Activated CD4-positive, CD25-positive, alpha-beta regulatory T cell (primary cell): ENCODE measurements at places on chromosomes 16 and 17.

GRCh38 chr16:56463153-56463552, 11.8 kb downstream of the OGFOD1 start:
- no peak for DNase-seq

DNA sequence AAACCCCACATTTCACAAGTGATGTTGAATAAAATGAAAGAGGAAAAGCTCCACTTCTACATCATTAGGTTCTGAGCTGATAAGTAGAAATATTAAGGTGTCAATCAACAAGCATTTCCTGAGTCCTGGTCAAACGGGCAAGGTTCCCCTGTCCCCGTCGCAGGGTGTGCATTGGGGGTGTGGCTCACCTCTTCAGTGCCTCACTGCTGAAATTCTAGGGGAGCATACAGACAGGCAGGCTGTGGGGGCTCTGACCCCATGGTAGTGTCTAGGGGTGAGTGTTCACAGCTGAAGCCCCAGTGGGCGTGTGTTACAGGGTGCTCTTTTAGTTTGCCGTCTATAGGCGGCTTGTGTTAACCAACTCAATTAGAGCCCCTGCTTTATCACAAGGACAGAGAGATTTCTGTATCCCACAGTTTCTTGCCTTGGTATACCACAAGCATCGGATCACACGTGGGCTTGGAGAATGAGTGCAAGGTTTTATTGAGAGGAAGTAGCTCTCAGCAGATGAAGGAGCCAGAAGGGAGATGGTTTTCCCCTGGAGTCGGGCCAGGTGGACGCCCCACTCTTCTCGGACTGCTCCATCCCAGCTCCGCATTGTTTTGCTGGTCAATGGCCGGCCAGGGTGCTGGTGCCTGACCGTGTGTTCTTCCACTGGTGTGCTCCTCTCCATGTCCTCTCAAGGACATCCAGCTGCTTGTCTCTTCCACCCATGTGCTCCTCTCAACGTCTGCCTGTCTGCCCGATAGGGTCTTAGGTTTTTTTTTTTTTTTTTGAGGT, 238.2 kb upstream of the NLRP1 start:
- DNase-seq, result no peak

DNA sequence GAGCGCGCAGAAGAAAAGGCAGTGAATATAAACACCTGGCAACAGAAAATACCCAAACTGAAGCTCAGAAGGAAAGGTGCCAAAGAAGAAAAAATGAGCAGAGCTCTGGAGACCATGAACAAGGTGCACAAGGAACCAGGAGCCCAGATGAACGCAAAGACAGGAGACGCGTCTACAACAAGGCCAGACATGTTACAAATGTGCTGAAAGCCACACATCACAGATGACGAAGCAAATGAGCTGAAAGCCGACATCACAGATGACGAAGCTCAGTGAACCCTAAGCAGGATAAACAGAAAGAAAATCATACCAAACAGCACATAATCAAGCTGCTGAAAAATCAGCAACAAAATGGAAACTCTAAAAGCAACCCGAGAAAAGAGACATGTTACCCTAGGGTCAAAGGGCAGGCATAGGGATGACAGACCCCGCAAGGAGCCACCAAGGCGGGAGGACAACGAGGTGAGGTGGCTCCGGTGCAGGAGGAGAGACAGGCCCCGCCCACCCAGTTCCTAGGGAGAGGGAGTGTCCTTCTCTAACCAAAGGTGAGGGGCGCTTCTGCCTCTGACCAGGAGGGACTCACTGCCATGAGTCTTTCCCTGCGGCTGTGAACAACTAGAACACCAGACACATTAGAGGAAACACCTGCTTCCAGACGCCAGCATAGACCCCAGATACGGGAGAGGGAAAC, 39.1 kb downstream of the CCDC57 start:
- DNase-seq, result no peak

- no peak for DNase-seq
These were observed 833.2 kb upstream of the RBFOX1 start for GRCh38 chr16:6499413-6499812.

GRCh38 chr17:12990041-12990808, 27.6 kb downstream of the ELAC2 start:
- DNase-seq, result no peak

DNA sequence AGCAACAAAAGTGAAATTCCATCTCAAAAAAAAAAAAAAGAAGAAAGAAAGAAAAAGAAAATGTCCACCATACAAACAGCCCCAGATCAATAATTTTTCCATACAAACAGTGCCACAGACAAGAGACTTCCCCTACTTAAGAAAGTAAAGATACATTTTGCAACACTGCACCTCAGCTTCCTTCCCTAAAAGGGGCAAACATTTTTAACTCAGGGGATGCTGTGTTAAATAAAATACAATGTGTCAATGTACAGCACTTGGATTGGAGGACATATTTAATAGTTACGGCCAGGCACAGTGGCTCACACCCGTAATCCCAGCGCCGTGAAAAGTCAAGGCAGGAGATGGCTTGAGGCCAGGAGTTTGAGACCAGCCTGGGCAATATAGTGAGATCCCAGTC, 22.3 kb downstream of the MYH11 start:
- DNase-seq, result no peak

DNA sequence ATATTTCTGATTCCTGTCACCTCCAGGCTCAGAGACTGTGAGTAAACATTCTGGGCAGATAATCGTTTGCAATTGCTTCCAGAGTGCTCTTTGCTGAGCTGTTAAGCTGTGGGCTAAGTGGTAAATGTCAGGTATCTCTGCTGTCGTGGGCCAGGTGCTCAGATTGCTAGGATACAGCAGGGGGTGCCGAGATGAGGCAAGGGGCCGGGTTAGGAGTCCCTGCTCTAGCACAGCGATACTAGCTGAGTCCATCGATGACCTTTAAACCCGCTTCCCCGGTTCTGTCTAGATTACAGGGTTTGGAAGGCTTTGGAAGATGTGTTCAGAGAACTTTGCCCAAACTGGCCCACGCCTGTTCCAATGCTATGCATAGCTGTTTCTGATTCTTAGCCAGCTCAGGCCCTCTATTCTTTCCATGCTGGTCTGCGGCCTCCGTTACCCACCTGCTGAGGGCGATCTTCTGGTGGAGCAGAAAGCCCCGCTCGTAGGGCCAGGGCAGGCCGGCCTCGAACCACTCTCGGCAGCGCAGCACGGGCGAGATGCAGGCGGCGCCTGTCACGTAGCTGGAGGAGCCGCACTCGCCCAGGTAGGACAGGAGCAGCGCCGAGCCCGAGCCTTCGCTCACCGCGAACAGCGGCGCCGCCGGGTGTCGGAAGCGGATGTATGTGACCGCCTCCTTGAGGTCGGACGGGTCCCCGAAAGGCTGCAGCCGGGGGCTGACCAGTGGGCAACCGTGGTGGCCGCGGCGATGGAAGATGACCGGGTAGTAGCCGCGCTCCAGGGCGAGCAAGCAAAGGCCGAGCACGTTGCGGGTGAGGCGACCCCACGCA, 979 bp downstream of the ABHD15 start:
- no peak for DNase-seq

DNA sequence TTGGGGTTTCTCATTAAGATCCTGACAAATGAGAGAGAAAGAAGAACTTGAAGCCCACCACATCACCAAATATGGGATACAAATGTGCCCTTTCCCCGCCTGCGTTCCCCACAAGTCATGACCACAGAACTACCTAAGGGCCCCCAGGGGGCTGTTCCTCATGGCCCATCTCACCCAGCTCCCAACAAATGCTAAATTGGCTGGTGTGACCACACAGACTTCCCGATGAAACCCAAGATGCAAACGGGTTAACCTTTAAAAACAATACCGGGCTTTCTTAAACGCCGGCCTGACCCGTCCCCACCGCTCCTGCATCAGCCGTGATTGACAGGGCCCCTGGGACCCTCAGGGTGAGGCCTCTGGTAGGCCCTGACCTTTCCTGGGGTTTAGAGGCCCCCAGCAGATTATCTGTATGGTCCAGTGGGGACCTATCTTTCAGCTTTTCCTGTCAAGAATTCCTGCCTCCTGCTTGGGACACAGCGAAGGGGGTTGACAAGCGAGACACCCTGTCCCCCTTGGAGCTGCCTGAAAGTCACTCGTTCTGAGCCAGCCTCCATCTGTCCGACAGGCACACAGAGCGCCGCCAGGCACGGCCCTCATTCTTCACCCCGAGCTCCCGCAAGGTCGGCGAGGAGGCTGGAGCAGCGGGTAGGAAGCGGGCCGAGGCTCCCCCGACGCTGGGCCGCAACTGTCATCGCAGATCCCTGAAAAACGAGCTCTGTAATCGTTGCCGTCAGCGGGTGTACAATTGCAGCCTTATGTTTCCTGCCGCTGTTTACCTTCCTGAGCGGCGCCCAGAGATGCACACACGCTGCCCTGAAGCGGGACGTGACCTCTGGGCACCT, 300.1 kb downstream of the FOXL1 start:
- no peak for DNase-seq

DNA sequence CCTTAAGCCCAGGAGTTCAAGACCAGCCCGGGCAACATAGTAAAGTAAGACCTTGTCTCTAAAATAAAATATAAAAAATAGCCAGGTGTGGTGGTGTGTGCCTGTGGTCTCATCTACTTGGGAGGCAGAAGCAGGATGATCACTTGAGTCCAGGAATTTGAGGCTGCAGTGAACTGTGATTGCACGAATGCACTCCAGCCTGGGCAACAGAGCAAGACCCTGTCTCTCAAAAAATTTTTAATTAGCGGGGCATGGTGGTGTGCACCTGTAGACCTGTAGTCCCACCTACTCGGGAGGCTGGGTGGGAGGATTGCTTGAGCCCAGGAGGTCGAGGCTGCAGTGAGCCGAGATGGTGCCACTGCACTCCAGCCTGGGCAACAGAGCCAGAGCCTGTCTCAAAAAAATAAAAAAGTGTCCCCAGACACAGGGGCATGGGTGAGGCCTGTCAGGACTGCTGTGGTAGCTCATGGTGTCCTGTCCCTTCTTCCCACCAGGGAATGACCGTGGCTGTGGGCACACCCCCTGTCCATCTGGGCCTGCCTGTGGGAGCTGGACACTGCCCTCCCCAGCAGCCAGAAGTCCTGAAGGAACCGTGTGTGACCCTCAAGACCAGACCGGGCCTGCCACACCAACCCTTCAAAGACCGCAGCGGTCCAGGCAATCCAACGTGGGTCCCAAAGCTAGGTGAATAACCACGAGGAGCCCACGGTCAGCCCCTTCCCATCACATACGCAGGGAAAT, 30.8 kb upstream of the GAA start:
- no peak for DNase-seq

GRCh38 chr17:35286120-35286781, 43.4 kb downstream of the SLFN5 start:
- DNase-seq, result no peak

DNA sequence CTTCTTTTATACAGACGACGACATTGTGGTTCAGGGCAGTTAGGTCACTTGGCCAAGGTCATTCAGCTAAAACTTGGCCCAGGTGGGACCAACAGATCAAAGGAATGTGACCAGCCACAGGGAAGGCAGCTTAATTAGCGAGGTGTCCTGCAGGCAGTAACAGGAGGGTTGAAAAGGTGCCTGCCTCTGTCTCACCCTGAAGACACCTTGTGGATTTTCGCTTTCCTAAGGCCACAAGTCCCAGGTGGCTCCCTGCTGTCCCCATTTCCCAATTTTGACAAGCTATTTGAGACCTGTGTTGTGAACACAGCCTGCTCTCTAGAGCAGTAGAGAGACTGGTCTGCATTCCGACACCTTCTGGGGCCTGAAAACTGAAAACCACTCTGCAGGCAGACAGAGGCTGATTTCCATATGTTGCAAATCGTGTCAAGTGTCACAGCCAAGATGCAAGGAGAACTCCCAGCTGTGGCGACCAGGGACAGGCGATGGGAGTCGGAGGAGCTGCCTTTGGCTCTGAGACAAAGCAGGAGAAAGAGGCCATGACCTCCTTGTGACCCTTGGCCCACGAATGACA, 593.1 kb upstream of the CDH5 start:
- DNase-seq, result no peak

- no peak for DNase-seq
These were observed 486.2 kb upstream of the RBFOX1 start for GRCh38 chr16:6846452-6846851.

DNA sequence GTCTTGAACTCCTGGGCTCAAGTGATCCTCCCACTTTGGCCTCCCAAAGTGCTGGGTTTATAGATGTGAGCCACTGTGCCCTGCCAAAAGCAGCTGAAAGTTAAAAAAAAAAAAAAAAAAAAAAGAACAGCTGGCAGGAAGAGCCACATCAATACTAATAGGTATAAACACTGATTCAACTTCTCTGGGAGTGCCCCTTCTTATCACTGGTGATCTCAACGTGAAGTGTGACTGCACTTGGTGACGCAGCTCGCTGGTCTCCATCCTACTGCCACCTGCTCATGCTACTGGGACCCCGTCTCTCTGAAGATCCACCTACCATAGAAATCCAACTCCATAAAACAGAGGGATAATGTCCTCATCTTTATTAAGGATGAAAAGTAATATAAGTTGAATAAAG, 40.8 kb downstream of the RNF157 start:
- DNase-seq, result peak; percentile 50

- DNase-seq, result no peak
These were observed 718 bp downstream of the ATP2A3 start for GRCh38 chr17:3963237-3964201.

- DNase-seq, result no peak
These were observed 155.1 kb downstream of the C16orf95 start for GRCh38 chr16:87161822-87162676.
